ENCODE measurements at places on chromosomes 1 and 21.

DNA sequence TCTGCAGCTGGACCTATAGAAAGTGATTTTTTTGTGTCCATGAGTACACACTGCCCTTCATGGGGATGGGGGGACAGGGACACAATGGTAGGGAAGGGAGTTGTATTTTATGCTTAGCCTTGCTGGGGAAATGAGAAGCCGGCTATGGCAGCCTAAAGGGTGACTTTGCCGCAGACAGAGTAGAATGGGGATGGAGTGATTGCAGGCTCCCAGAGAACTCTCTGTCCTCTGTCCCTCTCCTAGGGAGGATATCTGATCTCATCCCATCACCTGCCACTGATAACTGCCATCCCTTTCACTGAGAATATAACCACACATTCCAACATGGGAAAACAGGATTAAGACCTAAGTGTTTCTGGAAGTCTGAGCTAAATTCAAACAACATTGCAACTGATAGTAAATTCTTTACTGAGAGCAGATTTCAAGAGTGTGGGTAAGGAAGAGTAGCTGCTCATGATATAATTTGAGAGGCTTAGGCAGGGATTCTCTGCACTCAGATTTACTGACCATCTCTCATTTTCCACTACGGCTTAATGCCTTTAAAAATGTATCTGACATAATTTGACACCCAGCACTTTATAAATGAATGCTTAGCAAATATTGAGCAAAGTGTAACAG is 13.9 kb downstream of the SH2D1B start:
- DNase-seq = no peak

DNA sequence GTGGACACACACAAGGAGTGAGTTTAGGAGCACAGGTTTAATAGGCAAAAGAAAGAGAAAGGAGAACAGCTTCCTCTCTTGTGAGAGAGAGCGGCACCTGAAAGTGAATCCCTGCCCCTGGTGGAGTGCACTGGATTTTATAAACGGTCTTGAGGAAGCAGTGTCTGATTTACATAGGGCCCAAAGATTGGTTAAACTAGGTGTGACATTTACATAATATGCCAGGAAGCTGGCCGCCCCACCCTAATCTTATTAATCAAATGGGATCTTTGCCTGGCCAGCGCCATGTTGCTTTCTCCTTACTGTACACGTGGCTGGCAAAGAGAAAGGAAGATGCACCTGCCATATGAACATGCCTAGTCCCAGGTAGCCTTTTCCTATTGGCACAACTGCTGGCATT is 38.7 kb downstream of the CFH start:
- no peak for DNase-seq

- no peak for DNase-seq
These were observed 68.1 kb downstream of the SPAG17 start for GRCh38 chr1:118116909-118117308.

DNA sequence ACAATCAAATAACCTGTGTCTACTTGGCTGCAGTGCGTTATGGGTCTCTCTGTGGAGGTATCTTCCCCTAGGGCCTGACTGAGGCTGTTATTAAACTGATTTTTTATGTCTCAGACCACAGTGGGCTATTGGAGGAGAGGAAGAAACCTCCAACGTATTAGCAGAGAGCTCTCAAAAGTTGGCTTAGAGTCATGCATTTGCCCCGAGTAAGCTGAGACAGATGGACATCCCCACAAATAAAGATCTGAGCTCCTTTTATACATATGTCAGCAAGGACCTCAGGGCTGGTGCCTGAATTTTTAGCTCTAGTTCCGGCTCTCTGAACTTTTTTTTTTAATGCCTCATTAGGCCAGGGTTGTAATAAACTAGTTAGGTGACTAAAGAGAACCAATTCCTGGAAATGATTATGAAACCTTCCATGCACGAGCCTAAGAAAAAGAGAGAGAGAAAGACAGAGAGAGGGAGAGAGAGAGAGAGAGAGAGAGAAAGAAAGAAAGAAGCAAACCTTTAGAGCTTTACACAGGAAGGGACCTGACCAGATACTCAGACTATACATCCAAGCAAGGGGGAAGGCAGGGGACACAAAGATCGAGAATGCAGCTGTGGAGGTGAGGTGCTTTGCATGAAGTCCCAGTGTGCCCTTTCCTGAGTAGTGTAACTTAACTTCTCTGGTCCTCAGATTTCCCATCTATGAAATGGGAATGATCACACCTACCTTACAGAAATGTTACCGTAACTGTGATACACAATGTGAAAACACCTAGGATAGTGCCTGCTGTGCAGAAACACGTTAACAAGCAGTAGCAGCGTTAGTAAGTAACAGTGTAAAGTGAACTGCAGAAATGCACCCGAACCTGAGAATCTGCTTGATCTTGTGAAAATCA is 8.4 kb upstream of the PIGR start:
- no peak for DNase-seq

DNA sequence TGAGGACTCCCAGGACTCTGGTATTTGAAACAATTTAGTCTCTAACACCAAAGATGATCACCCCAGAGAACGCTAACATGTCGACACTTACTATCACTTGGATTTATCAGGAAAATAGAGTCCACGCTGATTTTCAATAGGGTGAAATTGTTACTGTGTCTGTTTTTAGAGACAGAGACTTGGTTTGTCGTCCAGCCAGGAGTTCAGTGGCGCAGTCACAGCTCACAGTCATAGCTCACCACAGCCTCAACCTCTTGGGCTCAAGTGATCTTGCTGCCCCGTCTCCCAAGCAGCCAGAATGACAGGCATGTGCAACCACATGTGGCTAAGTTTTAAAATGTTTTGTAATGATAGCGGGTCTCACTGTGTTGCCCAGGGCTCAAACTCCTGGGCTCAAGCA is 5.3 kb downstream of the SSU72 start:
- DNase-seq = no peak

DNA sequence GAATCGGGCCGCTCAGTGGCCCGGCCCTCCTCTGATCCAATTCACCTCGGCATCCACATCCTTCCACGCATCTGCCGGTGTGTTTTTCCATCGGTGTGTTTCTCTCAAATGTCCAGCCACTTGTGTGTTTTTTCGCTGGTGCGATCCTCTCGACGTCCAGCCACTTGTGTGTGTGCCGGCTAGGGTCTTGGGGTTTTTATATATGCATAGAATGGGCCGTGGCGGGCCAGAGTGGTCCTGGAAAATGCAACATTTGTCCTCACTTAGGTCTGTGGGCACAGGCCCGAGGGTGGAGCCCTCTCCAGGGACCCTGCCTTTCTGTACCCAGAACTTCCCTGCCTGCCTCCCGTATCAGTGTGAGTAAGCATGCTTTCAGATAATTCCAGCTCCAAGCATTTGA is 1106.4 kb downstream of the AMY1C start:
- no peak for DNase-seq

DNA sequence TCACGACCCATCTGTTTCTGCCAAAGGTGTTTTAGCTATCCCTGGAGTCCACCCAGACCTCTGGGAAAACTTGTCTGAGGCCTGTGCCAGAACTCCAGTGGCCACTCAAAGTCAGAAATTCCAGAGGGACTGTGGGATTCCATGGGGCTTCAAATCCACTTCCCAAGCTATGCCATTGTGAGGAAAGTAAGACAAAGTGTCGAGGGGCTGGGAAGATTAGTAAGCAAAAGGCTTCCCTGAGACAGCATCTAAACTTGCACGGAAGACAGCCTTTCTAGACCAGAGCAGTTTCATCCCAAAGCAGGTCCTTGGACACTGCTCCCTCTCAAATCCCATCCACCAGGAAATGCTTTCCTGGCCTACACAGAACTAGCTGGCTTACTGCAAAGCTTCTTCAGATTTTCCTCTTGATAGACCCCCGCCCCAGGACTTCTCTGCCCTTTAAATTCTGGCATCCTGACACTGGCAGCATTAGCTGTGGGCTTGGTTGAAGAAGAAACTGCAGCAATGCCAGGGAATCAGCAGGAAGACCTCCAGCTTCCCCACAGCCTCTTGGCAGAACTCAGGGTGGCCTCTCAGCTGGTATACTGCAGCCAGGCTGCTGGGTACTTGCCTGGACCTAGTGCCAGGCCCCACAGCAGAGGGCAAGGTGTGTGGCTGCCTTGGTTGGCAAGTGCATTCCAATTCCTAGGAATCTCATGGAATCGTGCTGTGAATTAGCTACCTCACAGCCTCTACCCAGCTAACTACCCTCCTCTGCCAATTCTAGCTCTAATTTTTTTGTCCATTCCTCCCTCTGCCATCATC is 27.3 kb upstream of the LMX1A start:
- DNase-seq = no peak

GRCh38 chr1:832136-832535 is 91.6 kb upstream of the SAMD11 start:
- no peak for DNase-seq

DNA sequence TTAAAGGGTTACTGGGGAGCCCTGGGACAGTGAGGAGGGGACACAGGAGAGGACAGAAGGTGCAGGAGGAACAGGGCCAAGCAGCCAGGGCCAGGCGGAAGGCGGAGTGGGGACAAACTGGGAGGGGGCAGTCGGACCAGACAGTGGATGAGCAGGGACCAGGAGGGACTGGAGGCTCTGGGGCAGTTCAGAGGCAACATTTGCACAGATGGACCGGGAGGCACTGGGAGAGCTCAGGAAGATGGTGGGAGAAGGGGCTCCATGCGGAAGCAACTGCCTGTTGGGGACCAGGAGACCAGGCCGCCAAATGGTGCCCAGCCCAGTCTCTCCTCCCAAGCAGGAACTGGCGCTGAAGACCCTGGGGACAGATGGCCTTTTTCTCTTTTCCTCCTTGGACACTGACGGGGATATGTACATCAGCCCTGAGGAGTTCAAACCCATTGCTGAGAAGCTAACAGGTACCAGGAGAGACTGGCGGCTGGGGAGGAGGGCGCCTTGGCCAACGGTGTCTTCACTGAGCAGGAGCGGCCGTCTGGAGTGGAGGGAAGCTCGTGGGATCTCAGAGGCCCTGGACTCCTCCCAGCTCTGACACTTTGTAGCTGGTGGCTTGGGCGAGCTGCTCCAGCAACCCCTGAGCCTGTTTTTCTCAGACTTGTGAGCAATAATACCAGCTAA is 847 bp downstream of the SELENON start:
- DNase-seq = no peak

DNA sequence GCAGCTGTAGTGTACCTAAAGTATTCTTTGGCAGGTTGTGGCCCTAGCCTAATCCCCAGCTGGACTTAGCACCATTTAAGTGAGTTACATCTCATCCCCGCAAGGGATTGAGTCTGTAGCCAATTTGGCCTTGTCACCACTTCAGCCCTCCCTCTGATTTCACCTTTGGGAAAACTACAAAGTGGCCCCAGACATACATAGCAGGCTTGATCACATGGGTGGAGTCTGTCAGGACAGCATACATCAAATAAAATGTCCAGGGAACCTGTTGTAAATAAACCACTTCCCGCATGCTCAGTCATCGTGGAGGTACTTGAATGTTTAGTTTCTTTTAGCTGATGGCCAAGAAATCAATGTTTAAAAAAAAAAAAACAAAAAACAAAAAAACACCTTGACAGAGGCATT is 142.5 kb downstream of the DHRS3 start:
- no peak for DNase-seq

GRCh38 chr1:50123071-50123470 is 14.4 kb downstream of the ELAVL4 start:
- DNase-seq = no peak

DNA sequence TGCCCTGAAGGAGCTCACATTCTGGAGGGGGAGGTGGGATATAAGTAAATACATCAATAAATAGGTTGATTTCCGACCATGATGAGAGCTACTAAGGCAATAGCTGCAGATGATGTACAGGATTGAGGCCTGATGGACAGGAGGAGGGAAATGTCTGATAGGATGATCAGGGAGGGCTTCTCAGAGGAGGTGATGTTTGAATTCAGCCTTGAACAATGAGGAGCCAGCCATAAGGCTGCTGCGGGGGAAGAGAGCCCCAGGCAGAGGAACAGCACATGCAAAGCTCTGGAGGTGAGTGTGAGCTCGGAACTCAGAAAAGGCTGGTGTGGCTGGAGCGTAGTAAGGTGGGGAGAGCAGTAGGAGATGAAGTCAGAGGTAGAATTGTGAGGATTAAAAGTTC is 411.7 kb downstream of the PTPRU start:
- no peak for DNase-seq

DNA sequence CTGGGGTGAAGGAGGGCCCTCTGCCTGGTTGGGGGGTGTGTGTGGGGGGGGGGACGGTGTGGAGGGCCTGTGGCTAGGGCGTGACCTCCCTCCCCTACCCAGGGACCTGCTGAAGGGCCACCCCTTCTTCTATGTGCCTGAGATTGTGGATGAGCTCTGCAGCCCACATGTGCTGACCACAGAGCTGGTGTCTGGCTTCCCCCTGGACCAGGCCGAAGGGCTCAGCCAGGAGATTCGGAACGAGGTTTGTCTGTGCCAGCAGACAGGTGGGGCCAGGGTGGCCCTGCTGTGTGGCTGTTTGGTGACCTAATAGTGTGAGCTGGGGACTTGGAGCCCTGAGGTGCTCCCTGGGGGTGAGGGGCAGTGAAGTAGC is 43.9 kb downstream of the COQ8A start:
- DNase-seq = no peak

- DNase-seq = no peak
These were observed 12.8 kb downstream of the DYNLT5 start for GRCh38 chr1:66764994-66765578.

DNA sequence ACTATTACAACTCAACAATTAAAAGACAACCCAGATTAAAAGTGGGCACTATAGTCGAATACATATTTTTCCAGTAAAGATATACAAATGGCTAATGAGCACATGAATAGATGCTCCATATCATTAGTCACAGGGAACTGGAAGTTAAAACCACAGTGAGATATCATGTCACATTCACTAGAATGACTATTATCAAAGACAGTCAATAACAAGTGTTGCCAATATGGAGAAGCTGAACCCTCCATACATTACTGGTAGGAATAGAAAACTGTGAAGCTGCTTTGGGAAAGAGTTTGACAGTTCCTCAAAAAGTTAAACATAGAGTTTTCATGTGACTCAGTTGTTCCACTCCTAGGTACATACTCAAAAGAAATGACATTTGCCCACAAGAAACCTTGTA is 30.6 kb upstream of the MRPS6 start:
- no peak for DNase-seq

- no peak for DNase-seq
These were observed 40.0 kb upstream of the LRRC3 start for GRCh38 chr21:44415073-44416025.

GRCh38 chr21:46431884-46432488 is 26.7 kb upstream of the DIP2A start:
- no peak for DNase-seq

- DNase-seq = no peak
These were observed 1182.5 kb downstream of the MRPL39 start for GRCh38 chr21:24424776-24425175.

DNA sequence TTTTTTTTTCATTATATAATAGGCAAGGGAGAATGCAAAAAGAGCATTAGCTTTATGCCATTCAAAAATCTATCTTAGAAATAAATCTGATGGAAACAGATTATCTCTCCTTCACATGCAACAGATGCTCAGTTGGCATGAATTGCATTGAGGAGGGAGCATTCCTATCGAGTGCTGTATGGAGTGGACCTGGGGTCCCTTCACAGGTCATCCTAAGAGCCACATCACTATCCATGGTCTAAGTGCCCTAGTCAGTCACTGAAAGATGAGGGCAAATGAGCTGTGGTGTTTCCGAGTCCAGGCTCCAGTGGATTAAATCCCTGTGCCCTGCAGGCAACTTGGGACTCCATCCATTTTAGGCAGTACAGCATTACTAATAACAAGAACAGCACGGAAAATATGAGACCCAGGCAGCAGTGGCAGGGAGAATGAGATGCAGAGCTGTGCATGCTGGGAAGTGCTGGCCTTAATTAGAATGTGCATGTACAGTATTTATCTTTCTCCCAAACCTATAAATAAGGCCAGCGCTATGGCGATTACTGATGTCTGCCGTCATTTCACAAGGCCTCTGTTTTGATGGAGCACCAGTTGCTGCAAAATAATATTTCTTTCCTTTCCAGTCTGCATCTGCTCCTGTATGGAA is 512.3 kb upstream of the PLXNA2 start:
- no peak for DNase-seq

All from left cardiac atrium (tissue), 4 donors.